ENCODE measurements at places on chromosomes 5 and 9. TPM values are rescaled to one million over a fixed set of nuclear protein-coding genes. Genes with fewer than 3 reads are reported as not detected.

- H3K27ac ChIP-seq = no peak overlapping the region
- peak; percentile 62 for DNase-seq
- no peaks in the 10 kb centered on the region for H3K36me3 ChIP-seq
These were observed 539.2 kb downstream of the TLE1 start for GRCh38 chr9:81150016-81150625.

Gene ADGRV1
- total RNA-seq = 22.7 TPM

GRCh38 chr5:72284559-72285423, 35.2 kb downstream of the MRPS27 start:
- H3K4me1 ChIP-seq = no peaks in the 10 kb centered on the region
- H3K4me3 ChIP-seq = no peak overlapping the region
- H3K36me3 ChIP-seq = no peaks in the 10 kb centered on the region
- no peak overlapping the region for H3K27ac ChIP-seq
- no peak for DNase-seq
- no peaks in the 10 kb centered on the region for H3K27me3 ChIP-seq

Gene LECT2
- not detected for total RNA-seq

- H3K27me3 ChIP-seq = no peaks in the 10 kb centered on the region
- H3K27ac ChIP-seq = no peak overlapping the region
- H3K4me1 ChIP-seq = no peaks in the 10 kb centered on the region
- H3K36me3 ChIP-seq = peaks cover 42% of the 10 kb centered on the region
These were observed 34.6 kb downstream of the HSPA4 start for GRCh38 chr5:133086366-133086875.

Gene CATSPER3
- total RNA-seq = 0.40 TPM

DNA sequence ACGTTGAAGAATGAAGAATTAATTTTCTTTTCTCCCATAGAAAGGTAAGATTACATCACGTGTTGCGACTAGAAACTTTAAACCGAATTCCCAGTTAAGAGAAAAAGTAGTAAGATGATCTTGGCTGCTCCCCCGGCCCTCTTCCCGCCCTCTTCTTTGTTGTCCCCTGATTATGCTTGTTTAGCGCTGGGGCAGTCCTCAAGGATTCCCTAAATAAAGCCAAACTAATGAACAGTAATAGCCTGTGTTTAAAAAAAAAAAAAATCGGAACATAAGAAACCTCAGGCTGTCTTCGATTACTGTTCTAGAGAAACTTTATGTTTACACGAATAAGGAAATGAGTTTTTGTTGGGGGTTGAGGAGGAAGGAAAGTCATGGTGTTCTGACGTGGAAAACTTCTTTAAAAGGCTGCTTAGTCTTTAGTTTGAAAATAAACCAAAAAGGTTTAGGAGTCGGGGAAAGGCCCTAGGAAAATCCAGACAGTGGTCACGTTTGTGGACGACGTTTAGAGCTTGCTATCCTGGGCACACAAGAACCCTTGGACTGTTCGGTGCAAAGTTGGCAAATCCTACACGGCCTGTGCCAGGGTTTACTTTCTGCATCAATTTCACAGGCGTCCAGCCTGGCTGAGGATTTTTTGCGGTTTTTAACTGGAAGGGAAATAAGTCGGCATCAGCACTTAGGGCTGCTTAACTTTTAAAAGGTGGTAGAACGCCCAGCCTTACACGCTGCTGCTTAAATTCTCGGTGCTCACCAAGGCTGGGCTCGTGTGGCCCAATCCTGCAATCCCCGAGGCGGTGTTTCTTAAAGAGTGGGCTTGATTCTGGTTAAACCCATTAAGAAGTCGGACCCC, 1.1 kb upstream of the MAT2B start:
- H3K4me1 ChIP-seq = peaks cover 24% of the 10 kb centered on the region
- H3K36me3 ChIP-seq = no peaks in the 10 kb centered on the region
- DNase-seq = peak; percentile 56
- peak overlapping the region; percentile 45 for H3K27ac ChIP-seq
- peak overlapping the region; percentile 90 for H3K4me3 ChIP-seq
- no peaks in the 10 kb centered on the region for H3K27me3 ChIP-seq

GRCh38 chr9:22522206-22522740, 75.6 kb downstream of the DMRTA1 start:
- H3K36me3 ChIP-seq = no peaks in the 10 kb centered on the region
- DNase-seq = no peak
- no peak overlapping the region for H3K27ac ChIP-seq
- H3K4me3 ChIP-seq = no peak overlapping the region
- H3K4me1 ChIP-seq = no peaks in the 10 kb centered on the region

Gene SHISAL2B
- total RNA-seq = not detected

Gene CAVIN4
- total RNA-seq = 0.95 TPM

GRCh38 chr9:81629440-81629839, 59.9 kb downstream of the TLE1 start:
- peak overlapping the region; percentile 91 for H3K27ac ChIP-seq
- H3K4me3 ChIP-seq = peak overlapping the region; percentile 25
- peaks cover 56% of the 10 kb centered on the region for H3K4me1 ChIP-seq
- no peaks in the 10 kb centered on the region for H3K27me3 ChIP-seq

DNA sequence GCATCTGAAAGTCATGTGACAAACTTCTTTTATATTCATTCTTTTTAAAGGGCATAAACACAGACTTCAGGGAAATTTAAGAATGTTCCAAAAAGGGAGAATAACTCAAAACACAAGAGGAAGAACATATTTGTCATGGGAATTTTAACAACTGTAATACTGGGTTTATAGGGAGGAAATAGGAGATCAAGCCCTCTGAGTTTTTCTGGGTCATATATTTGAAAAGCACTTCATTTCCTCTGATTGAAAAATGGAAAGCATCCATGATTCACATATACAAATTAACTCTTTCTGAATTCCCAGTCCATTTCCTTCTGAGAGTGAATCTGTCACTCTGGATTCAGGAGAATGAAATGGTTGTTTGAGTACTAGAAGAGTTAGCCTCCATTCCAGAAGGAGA, 26.8 kb downstream of the LURAP1L start:
- H3K36me3 ChIP-seq = no peaks in the 10 kb centered on the region
- no peaks in the 10 kb centered on the region for H3K27me3 ChIP-seq
- H3K27ac ChIP-seq = peak overlapping the region; percentile 37
- no peak overlapping the region for H3K4me3 ChIP-seq
- H3K4me1 ChIP-seq = peaks cover 22% of the 10 kb centered on the region

DNA sequence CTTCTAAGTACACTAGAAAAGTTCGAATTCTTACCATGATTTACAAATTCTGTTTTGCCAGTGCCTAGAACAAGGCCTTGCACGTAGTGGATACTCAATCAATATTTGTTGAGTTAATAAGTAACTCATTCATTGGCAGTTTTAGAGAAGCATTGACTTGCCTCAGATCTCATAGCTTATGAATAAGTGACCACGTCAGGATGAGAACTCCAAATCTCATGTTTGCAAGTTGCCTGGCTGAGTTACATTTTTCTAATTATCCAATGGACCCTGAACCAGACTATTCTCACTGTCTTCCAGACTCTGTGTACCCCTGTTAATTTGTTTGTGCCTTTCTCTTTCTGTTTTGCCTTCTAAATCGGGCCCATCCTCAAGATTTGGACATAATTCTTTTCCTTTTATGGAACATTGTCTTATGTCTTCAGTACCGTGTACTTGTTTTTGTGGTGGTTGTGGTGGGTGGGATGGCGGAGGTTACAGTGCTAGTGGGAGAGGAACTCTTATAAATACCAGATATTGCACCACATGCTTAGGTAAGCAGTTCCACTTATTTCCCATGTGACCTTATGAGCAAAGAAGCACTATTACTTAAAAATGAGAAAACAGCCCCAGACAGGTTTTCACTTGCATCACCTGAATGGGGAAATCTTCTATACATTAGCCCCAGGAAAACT, 96.3 kb downstream of the UNC13B start:
- H3K4me3 ChIP-seq = no peak overlapping the region
- H3K4me1 ChIP-seq = no peaks in the 10 kb centered on the region
- no peaks in the 10 kb centered on the region for H3K36me3 ChIP-seq

DNA sequence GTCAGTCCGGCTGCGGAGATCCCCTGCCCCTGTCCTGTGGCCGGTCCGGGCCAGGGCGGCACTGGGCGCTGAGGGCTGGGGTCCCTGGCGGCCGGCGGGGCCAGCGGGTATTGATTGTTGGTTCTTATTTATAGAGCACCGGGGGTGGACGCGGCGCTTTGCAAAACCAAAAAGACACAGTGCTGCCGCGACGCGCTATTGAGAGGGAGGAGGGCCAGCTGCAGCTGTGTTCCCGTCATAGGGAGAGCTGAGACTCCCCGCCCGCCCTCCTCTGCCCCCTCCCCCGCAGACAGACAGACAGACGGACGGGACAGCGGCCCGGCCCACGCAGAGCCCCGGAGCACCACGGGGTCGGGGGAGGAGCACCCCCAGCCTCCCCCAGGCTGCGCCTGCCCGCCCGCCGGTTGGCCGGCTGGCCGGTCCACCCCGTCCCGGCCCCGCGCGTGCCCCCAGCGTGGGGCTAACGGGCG, 2.5 kb downstream of the LRRC26 start:
- H3K27me3 ChIP-seq = peaks cover 12% of the 10 kb centered on the region
- no peaks in the 10 kb centered on the region for H3K4me1 ChIP-seq
- H3K36me3 ChIP-seq = no peaks in the 10 kb centered on the region
- no peak overlapping the region for H3K27ac ChIP-seq
- no peak for DNase-seq

Gene TAF11L10
- not detected for total RNA-seq

Gene ITK
- total RNA-seq = 0.58 TPM

- peak overlapping the region; percentile 16 for H3K27ac ChIP-seq
- no peak overlapping the region for H3K4me3 ChIP-seq
- no peaks in the 10 kb centered on the region for H3K27me3 ChIP-seq
These were observed 15.7 kb downstream of the KIAA1958 start for GRCh38 chr9:112502175-112502946.

DNA sequence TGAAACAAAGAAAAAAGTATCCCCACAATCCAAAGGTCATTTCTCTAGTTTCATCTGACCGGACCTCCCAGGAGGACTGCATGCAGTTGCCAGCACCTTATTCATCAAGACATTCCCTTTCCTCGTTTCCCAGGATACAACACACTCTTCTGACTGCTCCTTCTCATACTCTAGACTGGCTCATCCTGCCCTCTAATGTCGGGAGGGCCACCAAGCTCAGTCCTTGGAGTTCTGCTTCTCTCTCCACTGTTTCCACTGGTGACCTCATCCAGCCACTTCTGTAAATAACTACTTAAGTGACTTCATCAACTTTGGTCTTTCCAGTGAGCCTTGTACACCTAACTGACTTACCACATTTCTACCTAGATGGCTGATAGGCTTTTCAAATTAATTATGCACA, 179.1 kb downstream of the EPB41L4A start:
- no peaks in the 10 kb centered on the region for H3K4me1 ChIP-seq
- peak; percentile 21 for DNase-seq
- H3K36me3 ChIP-seq = no peaks in the 10 kb centered on the region
- H3K27me3 ChIP-seq = peaks cover 82% of the 10 kb centered on the region
- H3K4me3 ChIP-seq = no peak overlapping the region

DNA sequence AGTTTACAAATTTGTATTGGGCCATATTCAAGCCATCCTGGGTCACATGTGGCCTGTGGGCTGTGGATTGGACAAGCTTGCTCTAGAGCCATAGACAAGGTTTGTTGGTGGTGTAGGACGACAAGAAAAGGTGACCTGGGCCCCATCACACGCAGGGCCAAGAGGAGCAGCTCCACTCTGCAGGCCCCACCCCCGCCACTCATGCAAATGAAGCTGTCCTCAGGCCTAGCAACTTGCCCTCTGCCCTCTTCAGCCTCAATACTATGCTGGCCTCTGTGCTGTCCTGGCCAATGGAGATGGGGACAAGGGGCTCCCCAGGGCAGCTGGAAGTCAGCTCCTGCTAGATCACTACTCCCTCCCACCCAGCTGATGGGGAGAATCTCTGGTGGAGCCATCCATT, 55.2 kb upstream of the TMEM252 start:
- no peak overlapping the region for H3K4me3 ChIP-seq
- no peak for DNase-seq
- no peaks in the 10 kb centered on the region for H3K36me3 ChIP-seq
- H3K4me1 ChIP-seq = no peaks in the 10 kb centered on the region
- H3K27me3 ChIP-seq = peaks cover 19% of the 10 kb centered on the region

DNA sequence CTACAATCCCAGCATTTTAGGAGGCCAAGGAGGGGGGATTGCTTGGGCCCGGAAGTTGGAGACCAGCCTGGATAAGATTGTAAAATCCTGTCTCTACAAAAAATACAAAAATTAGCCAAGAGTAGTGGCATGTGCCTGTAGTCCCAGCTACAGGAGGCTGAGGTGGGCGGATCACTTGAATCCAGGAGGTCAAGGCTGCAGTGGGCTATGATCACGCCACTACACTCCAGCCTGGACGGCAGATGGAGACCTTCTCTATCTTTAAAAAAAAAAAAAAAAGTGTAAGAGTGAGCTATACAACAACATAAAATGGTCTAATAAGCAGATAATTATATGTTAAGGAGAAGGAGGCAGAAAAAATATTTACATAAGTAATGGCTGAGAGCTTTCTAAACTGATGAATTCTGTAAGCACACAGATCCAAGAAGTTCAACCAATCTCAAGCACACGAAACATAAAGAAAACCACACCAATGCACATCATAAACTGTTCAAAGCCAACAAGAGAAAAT, 23.0 kb downstream of the CDC14B start:
- H3K27ac ChIP-seq = no peak overlapping the region
- no peak for DNase-seq
- H3K4me3 ChIP-seq = no peak overlapping the region

- no peaks in the 10 kb centered on the region for H3K36me3 ChIP-seq
- no peaks in the 10 kb centered on the region for H3K27me3 ChIP-seq
These were observed 361.1 kb upstream of the TLE4 start for GRCh38 chr9:79210541-79211243.

GRCh38 chr9:16258708-16259107, 611.8 kb downstream of the BNC2 start:
- no peaks in the 10 kb centered on the region for H3K27me3 ChIP-seq
- DNase-seq = no peak
- H3K4me3 ChIP-seq = no peak overlapping the region

DNA sequence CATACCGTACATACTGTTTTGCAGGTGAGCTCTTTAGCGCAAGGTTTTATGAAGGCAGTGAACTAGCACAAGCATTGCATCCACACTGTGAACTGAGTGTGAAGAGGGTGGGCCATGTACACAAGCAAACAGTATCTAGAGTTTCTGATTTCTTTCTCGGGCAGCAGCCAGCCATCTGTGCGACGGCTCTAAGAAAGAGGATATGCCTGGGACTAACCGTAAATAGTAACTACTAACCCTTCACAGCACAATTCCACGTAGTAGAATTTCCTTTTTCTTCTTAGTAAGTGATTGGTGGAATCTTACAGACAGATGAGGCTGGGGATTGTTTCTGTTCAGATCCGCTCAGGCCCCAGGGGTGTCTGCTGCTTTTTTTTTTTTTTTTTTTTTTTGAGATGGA, 89.0 kb downstream of the DRD1 start:
- no peaks in the 10 kb centered on the region for H3K27me3 ChIP-seq
- H3K4me1 ChIP-seq = no peaks in the 10 kb centered on the region
- H3K4me3 ChIP-seq = no peak overlapping the region
- no peak overlapping the region for H3K27ac ChIP-seq
- no peak for DNase-seq

DNA sequence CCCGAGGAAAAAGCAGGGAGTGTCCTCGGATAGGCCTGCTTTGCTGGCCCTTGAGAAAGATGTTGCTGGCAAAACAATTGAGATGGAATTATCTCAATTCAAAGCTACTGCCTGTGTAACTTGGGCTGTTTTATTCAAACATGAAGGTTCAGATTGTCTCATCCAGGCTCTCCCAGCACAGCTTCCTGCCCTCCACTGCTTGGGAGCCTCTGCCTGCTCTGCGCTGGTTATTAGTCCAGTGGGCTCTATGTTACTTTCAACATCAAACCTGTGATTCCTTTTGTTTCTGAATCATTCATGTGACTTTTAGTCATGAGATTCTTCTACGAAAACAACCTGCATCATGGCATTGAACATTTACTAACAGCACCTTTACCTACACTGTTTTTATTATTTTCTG, 123.2 kb downstream of the SNCAIP start:
- H3K4me1 ChIP-seq = peaks cover 5% of the 10 kb centered on the region
- H3K27ac ChIP-seq = no peak overlapping the region
- H3K4me3 ChIP-seq = no peak overlapping the region
- DNase-seq = no peak
- H3K27me3 ChIP-seq = peaks cover 14% of the 10 kb centered on the region

Gene GABRA1
- not detected for total RNA-seq

Data from PC-3 (cell line).